Cortex of kidney (tissue), 1 donor: ENCODE measurements at places on chromosomes 13 and 19.

DNA sequence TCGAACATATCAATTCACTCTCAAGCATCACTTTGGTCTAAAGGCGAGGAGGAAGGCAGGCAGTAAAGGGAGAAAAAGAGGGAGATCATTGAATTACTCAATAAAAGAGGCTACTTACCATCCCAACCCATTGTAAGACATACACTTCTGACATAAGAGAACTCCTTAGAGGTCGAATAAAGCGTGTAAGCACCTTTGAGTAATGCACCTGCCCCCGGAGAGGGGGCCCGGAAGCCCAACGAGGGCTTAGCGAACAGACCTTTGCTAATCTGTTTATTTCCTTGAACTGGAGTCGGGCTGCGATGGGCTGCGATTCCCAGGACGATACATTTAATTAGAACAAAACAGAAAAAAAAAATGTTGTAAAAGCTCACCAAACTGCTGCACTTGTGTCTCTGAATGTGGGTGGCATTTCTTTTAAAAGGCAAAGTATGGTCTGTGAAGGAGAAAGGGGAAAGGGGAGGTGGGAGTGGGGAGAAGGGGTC is 3.0 kb downstream of the ZC3H4 start:
- DNase-seq = no peak

DNA sequence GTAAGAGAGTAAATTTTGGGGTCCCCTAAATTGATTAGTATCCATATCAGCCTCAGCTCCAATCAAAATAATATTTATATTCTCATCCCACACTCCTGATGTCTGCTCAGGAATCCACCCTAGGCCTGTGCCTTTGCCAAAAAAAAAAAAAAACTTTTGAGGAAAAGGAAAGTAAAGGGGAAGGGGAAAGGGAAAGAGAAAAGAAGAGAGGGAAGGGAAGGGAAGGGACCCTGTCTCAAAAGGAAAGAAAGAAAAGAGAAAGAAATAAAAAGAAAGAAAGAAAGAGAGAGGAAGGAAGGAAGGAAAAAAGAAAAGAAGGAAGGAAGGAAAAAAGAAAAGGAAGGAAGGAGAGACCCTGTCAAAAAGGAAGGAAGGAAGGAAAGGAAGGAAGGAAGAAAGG is 91.8 kb upstream of the CACNA1A start:
- no peak for DNase-seq

- no peak for DNase-seq
These were observed 1.9 kb downstream of the BBC3 start for GRCh38 chr19:47228937-47229675.

GRCh38 chr13:19927117-19927748 is 31.3 kb upstream of the ZMYM2 start:
- no peak for DNase-seq

- DNase-seq = no peak
These were observed 284.0 kb downstream of the OXGR1 start for GRCh38 chr13:96710166-96710862.

DNA sequence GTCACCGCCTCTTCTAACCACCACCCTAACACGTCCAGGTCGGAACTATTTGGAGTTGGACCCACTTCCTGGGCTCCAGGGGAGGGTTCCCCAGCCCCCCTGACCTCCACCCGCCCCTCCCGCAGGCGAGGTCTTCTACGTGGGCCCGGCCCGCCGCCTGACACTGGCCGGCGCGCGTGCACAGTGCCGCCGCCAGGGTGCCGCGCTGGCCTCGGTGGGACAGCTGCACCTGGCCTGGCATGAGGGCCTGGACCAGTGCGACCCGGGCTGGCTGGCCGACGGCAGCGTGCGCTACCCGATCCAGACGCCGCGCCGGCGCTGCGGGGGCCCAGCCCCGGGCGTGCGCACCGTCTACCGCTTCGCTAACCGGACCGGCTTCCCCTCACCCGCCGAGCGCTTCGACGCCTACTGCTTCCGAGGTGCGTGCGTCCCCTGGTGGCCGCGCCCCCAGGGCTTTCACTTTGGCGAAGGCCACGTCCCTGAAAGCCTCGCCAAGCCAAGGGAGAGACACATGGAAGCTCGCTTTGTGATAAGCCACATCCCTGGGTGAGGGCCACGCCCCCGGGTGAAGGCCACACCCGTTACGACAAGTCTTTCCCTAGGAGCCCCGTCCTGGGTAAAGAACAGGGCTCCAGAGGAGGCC is 13.2 kb downstream of the NCAN start:
- DNase-seq = no peak

DNA sequence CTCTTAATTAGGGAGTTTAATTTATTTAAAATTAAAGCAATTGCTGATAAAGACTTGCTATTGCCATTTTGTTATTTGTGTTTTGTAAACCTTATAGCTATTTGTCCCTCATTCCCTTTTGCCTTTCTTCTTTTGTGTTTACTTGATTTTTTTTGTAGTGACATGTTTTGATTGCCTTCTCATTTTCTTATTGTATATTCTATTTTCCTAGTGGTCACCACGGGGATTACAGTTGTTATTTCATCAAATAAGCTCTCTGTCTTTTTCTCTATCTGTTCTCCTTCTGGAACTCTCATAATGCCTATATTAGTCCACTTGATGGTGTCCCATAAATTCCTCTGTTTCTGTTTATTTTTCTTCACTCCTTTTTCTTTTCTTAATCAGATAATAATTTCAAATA is 64.4 kb upstream of the FRY start:
- DNase-seq = no peak

- DNase-seq = no peak
These were observed 3.6 kb upstream of the CD37 start for GRCh38 chr19:49331616-49332055.

DNA sequence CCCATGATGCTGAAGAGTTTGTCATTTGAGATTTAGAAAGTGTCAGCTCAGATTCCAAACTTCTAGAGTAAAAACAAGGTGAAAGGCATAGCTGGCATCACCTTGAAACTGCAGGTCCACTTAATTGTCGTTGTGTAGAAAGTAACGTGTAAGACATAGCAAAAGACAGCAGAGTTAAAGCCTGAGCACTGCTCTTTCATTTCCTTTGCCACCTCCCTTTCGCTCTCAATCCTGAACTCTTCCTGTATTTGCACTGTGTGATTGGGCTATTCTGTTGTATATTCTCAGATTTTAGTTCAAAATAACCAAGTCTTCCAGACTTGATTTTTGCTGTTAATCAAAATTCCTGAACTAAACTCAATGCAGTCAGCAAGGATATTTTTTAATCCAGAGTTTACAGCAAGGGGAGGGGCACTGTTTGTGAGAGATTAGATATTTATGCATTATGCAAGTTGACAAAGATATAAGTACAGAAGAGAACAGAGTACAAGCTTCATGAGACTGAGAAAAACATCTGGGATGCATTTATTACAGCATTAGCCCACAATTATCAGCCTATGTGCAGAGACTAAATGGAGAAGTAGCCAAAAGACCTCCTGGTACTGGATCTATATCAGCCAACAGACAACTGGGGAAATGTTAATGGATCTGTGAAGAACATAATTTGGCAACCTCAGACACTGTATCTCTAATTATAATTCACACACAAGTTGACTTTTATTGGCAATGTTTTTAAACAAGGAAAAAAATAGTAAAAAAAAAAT is 328.6 kb downstream of the SUCLA2 start:
- no peak for DNase-seq

DNA sequence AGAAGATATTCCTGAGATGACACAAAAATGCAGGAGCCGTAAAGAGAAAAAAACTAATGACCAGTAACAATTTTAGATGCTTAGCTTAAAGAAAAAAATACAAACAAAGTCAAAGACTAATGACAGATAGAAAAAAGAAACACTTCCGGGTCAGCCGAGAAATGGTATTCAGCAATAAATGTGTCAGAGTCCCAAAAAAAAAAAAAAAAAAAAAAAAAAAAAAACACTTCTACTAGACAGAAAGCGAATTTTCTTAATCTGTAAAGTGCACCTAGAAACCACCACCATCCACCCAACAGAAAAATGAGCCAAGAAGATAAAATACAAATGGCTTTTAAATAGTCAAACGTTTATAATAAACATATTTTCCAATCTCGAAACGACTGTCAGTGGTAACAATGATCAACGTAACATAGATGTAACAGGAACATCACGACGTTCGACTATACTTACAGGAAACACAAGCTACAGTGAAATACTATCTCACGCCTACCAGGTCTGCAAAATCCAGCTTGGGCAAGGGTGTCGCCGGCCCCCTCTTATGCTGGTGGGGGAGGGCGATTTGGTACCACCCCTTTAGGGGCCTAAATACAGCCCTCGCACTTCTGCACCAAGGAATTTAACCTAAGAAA is 10.6 kb downstream of the ABHD17A start:
- no peak for DNase-seq

DNA sequence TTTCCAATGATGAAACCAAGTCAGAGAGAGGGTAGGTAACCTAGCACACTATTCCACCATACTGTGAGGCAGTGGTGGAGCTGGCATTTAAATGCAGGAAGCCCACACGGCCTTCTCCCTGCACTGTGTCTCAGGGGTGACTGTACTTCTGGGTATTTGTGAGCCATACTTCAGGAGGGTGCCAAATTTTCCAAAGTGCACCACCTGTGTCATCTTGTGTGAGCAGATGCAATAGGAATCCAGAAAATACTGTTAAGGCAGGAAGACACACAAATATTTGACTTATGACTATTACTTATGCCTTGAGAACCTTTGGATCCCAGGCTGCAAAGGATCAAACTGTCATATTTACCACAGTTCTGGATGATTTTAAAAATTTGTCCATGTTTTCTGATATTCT is 17.3 kb downstream of the ZNF229 start:
- DNase-seq = no peak

GRCh38 chr13:99421758-99422585 is 79.3 kb upstream of the TM9SF2 start:
- DNase-seq = no peak

GRCh38 chr19:17626456-17627015 is 61.6 kb downstream of the UNC13A start:
- no peak for DNase-seq

DNA sequence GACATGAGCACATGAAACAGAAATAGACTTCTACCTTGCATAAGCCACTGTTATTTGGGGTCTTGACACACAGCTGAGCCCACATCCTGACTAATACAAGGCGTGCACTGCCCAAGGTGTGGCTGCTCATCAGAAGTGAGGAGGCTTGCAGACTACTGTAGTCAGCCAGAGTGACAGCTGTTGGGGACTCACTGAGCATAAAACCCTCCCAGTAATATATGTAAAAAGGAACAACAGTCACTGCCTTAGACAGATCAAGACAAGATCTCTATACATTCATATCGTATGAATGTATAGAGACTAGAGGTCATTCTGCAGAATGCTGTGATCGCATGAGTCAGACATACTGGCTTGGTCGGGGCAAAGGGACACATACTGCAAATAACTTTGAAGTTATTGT is 4.1 kb upstream of the C1QTNF9B start:
- DNase-seq = no peak
